ENCODE measurements at places on chromosomes 5 and 9. TPM values are rescaled to one million over a fixed set of nuclear protein-coding genes. Genes with fewer than 3 reads are reported as not detected.

Gene BARHL1
- not detected for total RNA-seq

Gene HAUS6
- 13.3 TPM for total RNA-seq

Gene HAPLN1
- total RNA-seq = 2.7 TPM

Gene ADAMTSL1
- total RNA-seq = 39.1 TPM

Gene NOP16
- total RNA-seq = 22.5 TPM

Gene AJM1
- total RNA-seq = 0.45 TPM

Gene LVRN
- total RNA-seq = under 0.01 TPM

Gene SUSD1
- total RNA-seq = 8.8 TPM

Gene CAMK2A
- 0.45 TPM for total RNA-seq

Gene PHF24
- total RNA-seq = 0.74 TPM

Gene PCDHA8
- not detected for total RNA-seq

Gene RACK1
- total RNA-seq = 3,784 TPM

Gene ZFP37
- total RNA-seq = 1.5 TPM

Gene TLX3
- not detected for total RNA-seq

Gene MAP3K1
- 5.2 TPM for total RNA-seq

Gene SYK
- total RNA-seq = not detected

Gene CORO2A
- 2.1 TPM for total RNA-seq

Gene PCA3
- not detected for total RNA-seq

Gene CXCL14
- total RNA-seq = not detected

Gene MEIKIN
- total RNA-seq = not detected

Gene DBH
- not detected for total RNA-seq

Gene DMRT3
- total RNA-seq = not detected

Gene NR5A1
- total RNA-seq = not detected

Gene STK32A
- under 0.01 TPM for total RNA-seq

Gene CD274
- total RNA-seq = 2.9 TPM

Gene DENND1A
- 17.2 TPM for total RNA-seq

Gene CNTLN
- 5.9 TPM for total RNA-seq

Gene MARCOL
- total RNA-seq = not detected

Gene SLC24A2
- total RNA-seq = not detected

Gene STPG3
- not detected for total RNA-seq

Gene ZNF169
- total RNA-seq = 1.2 TPM

Gene PCDHGA3
- total RNA-seq = 0.34 TPM

Gene KIAA0825
- total RNA-seq = 2.0 TPM

Gene IRGM
- total RNA-seq = not detected

Gene KLHL3
- total RNA-seq = 1.0 TPM

Gene CETN3
- 20.5 TPM for total RNA-seq

Gene C8G
- total RNA-seq = not detected

Gene TMEM174
- not detected for total RNA-seq

Gene ERGIC1
- 168 TPM for total RNA-seq

Gene ACOT12
- total RNA-seq = 0.84 TPM

Gene FCN2
- total RNA-seq = not detected

Gene PCDHGA11
- total RNA-seq = 10.9 TPM

Gene PCDHB7
- total RNA-seq = 0.15 TPM

Gene INSL6
- not detected for total RNA-seq
